GM23338 (cell line): ENCODE measurements at places on chromosomes 1 and 21. TPM values are rescaled to one million over a fixed set of nuclear protein-coding genes. Genes with fewer than 3 reads are reported as not detected.

PHACTR4 gene
- 29.7 and 35.4 TPM in 2 replicates for total RNA-seq

TNFSF18 gene
- total RNA-seq: not detected in 2 replicates

LSM10 gene
- 27.5 and 28.6 TPM in 2 replicates for total RNA-seq

SLC6A17 gene
- 0.17 and 0.27 TPM in 2 replicates for total RNA-seq

COL11A1 gene
- total RNA-seq: 12.5 and 19.2 TPM in 2 replicates

GRCh38 chr1:19869929-19870328, 12.3 kb upstream of the OTUD3 start:
- H3K4me1 ChIP-seq: no peaks in the 10 kb centered on the region
- no peak overlapping the region for H3K27ac ChIP-seq
- H3K4me3 ChIP-seq: no peak overlapping the region
- no peaks in the 10 kb centered on the region for H3K36me3 ChIP-seq
- no peaks in the 10 kb centered on the region for H3K27me3 ChIP-seq

GRCh38 chr1:185674201-185674600, 60.0 kb upstream of the HMCN1 start:
- H3K4me3 ChIP-seq: no peak overlapping the region
- no peak for DNase-seq
- H3K36me3 ChIP-seq: no peaks in the 10 kb centered on the region
- H3K27ac ChIP-seq: no peak overlapping the region
- peaks cover 8% of the 10 kb centered on the region; the same call in 1 of the 2 replicates for H3K4me1 ChIP-seq
- no peaks in the 10 kb centered on the region for H3K27me3 ChIP-seq

GRCh38 chr21:39318091-39318959, 4.9 kb upstream of the BRWD1 start:
- no peak for DNase-seq
- no peaks in the 10 kb centered on the region for H3K36me3 ChIP-seq
- H3K4me1 ChIP-seq: peaks cover 4% of the 10 kb centered on the region; the same call in 1 of the 2 replicates
- H3K27ac ChIP-seq: no peak overlapping the region

DNA sequence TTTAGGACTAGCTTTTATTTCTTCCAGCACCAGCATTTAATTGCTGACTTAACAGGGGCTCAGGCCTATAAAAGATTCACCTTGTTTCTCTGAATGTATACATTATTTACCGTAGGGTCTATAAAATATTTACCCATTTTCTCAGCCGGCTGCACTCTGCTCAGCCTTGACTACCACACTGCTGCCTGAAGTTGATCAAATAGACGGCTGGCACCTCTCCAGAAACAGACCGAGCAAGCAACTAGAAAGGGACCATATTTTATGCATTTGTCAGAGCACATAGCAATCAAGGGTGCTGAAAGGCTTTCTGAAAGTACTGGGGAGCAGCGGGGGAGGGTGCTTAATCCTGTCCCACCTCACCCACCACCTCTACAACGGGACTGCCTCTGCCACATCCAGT, 64.7 kb upstream of the FGGY start:
- H3K4me3 ChIP-seq: no peak overlapping the region
- no peaks in the 10 kb centered on the region for H3K4me1 ChIP-seq
- no peaks in the 10 kb centered on the region for H3K36me3 ChIP-seq
- H3K27ac ChIP-seq: no peak overlapping the region
- no peaks in the 10 kb centered on the region for H3K27me3 ChIP-seq
- no peak for DNase-seq

GRCh38 chr21:45316871-45317397, 29.2 kb upstream of the POFUT2 start:
- no peaks in the 10 kb centered on the region for H3K36me3 ChIP-seq
- H3K4me3 ChIP-seq: no peak overlapping the region
- no peak for DNase-seq
- no peak overlapping the region for H3K27ac ChIP-seq

- no peak overlapping the region for H3K4me3 ChIP-seq
- H3K27me3 ChIP-seq: no peaks in the 10 kb centered on the region
- DNase-seq: no peak
- no peaks in the 10 kb centered on the region for H3K36me3 ChIP-seq
- H3K27ac ChIP-seq: no peak overlapping the region
- H3K4me1 ChIP-seq: peaks cover 13% of the 10 kb centered on the region
These were observed 4.8 kb downstream of the NTNG1 start for GRCh38 chr1:107145637-107146036.

DNA sequence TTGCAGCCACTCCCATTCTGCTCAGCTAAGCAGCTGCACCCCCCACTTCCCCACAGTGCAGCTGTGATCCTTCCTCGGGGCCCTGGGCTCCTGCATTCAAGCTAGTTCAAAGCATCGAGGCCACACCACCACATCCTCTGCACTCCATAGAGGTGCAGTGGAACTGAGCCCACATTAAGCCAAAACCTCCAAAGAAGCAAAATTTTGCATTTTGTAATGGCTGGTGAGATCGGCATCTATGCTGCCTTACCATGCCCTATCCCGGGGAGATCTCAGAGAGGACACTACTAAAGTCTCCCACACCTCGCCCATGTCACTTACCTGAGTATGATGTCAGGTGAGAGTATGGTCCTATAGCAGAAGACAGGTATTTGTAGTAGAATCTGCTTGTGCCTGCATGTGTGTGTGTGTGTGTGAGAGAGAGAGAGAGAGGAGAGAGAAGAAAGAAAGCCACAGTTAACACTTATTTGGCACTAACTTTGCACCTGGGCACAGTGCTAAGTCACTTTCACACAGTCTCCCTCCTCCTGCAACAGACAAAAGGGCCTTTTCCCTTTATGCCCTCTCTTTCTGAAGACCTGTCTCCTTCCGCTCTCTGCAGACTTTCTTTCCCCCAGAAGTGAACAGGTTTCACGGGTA, 89.8 kb downstream of the KIF14 start:
- no peaks in the 10 kb centered on the region for H3K36me3 ChIP-seq
- H3K27ac ChIP-seq: no peak overlapping the region
- no peaks in the 10 kb centered on the region for H3K4me1 ChIP-seq
- DNase-seq: no peak
- no peaks in the 10 kb centered on the region for H3K27me3 ChIP-seq

GRCh38 chr1:28395181-28395580, 25.6 kb downstream of the PHACTR4 start:
- H3K36me3 ChIP-seq: no peaks in the 10 kb centered on the region
- peaks cover 3% of the 10 kb centered on the region; the same call in 1 of the 2 replicates for H3K4me1 ChIP-seq
- no peak overlapping the region for H3K4me3 ChIP-seq
- H3K27ac ChIP-seq: no peak overlapping the region

DNA sequence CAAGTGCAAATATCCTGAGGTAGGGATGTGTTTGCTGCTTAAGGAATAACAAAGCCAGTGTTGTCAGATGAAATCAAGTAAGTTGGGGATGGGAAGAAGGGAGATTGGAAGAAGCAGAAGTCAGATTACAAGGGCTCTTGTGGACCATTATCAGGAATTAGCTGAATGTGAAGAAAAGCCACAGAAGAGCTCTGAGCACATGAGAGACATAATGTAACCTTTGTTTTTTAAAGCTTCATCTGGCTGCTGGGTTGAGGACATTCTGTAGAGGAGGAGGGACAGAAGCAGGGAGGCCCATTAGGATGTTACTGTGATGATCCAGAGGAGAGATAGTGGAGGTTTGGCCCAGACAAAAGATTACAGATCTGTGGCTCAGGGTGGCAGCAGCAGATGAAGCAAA, 111.7 kb downstream of the DUSP10 start:
- no peak overlapping the region for H3K27ac ChIP-seq
- H3K4me3 ChIP-seq: no peak overlapping the region
- no peaks in the 10 kb centered on the region for H3K27me3 ChIP-seq
- peaks cover 9% of the 10 kb centered on the region; the same call in 1 of the 2 replicates for H3K4me1 ChIP-seq

GRCh38 chr1:2962946-2963345, 58.3 kb upstream of the ACTRT2 start:
- H3K36me3 ChIP-seq: no peaks in the 10 kb centered on the region
- H3K4me3 ChIP-seq: no peak overlapping the region
- H3K27me3 ChIP-seq: no peaks in the 10 kb centered on the region

DNA sequence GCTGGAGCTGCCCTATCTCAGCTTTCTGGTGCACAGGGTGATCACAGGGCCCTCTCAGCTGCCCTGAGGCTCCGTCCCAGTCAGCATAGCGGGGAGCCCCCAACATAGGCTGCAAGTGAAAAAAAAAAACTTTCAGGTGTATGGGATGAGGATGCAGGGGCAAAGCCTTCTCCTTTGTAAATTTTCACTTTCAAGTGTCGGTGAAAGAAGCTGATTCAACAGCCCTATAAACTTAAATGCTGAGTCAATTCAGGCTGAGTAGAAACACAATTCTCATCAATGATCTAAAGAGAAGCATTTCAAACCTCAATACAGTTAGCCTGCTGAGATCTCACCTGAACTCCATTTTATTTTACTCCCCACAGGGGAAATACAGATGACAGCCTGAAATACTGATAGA, 171.2 kb downstream of the SEC16B start:
- no peak overlapping the region for H3K4me3 ChIP-seq
- H3K36me3 ChIP-seq: no peaks in the 10 kb centered on the region
- no peaks in the 10 kb centered on the region for H3K27me3 ChIP-seq
- no peak for DNase-seq
- no peak overlapping the region for H3K27ac ChIP-seq
- H3K4me1 ChIP-seq: peaks cover 18% of the 10 kb centered on the region
